Hepatic stellate cell (primary cell): ENCODE measurements at places on chromosomes 13 and 19.

GRCh38 chr19:46385636-46386035 is 27.7 kb downstream of the CCDC8 start:
- no peak for DNase-seq

DNA sequence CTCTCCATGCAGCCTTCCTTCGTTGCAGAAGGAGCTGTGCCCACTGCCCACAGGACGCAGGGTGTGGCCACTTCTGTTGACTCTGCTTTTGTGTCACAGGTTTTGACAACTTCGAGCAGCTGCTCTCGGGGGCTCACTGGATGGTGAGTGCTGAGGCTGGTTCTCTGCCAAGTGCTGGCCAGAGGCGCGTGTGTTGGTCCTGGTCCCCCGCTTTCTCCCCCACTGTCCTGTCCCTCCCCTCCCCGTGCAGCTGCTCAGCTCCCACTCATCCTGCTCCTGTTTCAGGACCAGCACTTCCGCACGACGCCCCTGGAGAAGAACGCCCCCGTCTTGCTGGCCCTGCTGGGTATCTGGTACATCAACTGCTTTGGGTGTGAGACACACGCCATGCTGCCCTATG is 10.6 kb upstream of the PDCD2L start:
- DNase-seq, result no peak

- no peak for DNase-seq
Observed at GRCh38 chr13:64993514-64994164, 2236.5 kb downstream of the PCDH9 start.

DNA sequence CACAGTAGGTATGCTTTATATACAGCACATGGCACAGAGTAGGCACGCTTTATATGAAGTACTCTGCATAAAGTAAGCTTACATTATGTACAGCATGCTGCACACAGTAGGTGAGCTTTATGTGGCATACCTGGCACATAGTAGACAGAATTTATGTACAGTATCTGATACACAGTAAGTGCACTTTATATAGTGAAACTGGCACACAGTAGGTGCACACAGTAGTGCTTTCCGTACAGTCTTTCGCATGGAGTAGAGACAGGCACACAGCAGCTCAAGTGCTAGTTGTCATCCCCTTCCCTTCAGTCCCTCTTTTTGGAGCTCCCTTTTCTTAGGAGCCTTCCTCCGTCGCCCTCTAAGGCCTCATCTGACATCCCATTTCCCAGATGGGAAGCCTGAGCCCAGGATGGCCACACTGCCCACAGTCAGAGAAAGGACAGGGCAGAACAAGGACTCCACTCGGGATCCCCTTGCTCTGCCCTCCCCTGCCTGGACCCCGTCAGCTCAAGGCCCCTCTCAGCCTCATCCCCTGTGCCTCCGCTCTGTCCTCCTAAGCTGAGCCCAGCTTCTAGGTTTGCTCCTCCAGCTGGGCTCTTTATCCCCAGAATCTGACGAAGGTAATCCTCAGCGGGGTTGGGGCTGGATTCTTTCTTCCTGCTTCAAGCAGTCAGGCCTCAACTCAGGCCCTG is 852 bp upstream of the CYP4F12 start:
- DNase-seq, result no peak

DNA sequence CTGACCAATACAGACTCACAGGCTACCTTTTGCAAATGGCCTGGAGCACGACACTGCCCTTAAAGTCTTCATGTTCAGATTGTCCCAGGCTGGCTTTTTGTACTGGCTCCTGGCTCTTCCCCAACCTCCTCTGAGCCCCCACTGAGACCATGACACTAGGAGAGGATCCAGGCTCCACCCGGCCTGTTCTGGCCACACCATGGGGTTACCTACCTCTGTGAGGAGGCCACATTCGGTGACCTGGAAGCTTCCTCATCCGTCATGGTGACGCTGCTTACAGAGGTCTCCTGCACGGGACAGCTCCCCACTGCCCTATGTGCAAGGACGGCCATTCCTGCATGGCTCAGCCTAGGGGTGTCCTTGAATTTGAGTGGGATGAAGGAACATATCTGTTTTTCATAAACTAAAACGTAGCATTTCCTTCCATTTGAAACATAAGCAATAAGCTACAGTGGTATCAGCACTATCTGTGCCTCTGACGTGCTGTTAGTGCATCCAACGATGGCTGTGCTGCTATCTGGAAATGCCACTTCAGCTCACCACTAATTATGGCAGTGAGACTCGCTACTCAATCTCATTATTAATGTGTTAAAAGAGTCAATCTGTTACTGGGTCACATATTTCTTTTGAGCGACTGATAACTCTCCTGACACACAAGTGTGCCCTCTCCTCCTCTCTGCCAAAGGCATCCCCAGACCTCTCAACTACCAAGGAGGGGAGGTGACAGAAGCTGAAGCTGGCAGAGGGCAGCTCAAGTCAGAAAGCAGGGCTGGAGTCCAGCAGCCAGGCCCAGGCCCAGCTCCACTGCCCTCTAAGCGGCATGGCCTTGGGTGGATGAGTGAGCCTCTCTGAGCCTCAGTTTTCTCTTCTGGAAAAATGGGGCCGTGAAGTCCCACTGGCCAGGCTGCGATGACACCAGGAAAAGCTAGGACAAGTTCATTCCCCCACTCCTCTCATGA is 29.6 kb downstream of the ELL start:
- no peak for DNase-seq

- DNase-seq, result no peak
Observed at GRCh38 chr19:27806471-27807070, 1406.4 kb downstream of the UQCRFS1 start.

DNA sequence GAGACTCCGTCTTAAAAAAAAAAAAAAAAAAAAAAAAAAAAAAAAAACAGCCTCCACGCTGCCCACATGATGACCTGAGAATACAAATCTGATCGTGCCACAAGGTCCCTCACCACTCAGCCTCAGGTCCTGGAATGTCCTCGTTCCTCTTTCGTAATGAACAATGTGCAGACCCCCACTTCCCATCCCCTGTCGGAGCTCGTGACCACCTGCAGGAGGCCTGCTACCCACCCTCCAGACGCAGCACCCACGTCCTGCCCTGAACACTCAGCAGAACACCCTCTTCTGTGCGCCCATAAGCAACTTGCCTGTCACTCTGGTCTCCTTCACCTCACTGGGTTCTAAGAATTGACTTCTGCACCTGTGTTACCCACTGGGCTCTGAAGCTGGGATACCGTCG is 166.4 kb downstream of the KATNAL1 start:
- DNase-seq, result no peak

DNA sequence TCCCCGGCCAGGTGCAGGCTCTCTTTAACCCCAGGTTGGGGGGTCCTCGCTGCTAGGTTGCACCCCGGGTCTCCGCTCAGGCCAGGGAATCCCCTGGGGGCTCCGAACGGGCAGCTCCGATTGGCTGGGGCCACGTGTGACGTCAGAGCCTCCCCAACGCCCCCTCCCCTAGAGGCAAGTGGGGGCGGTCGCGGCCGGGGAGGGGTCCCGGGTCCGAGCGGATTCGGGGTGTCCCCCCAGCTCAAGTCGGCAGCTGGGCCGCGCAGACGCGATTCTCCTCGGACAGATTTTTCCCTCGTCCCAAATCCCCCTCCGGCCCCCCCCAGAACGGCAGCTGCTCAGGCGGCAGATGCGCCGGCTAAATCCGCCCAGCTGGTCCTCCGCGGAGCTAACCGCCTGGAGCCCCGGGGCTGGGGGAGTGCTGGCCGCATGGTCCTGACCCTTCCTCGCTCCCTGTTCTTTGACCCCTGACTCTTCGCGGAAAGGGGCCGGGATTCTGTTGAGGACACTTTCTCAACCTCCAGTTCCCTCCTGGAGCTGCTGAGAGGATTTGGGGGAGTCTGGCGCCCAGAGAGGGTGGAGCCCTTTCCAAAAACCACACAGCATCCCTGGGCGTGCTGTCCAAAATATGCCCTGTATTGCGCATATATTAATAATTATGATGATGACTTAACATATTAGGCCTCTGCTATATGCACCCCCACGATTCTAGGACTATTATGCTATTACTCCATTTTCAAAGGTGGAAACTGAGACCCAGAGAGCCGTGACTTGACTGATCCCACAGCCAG is 25.4 kb upstream of the SEMA6B start:
- no peak for DNase-seq

DNA sequence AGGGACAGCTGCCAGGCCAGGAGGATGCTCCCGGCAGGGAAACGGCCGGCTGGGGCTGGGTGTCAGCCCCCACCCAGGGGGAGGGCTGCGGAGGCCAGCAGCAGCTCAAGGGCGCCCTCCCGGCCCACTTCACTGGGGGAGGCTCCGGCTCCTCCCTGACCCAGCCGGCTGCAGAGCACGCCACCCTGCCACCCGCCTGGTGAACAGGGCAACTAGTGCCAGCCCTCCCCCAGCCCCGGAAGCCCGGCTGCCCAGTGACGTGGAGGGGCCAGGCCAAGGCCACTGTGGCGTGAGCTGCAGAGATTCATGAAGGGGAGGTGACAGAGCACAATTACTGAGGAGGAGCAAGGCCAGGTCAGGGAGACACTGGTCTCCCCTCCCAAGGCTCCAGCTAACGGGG is 14.7 kb downstream of the REXO1 start:
- DNase-seq, result no peak

GRCh38 chr13:75364131-75364713 is 117.7 kb downstream of the TBC1D4 start:
- no peak for DNase-seq

DNA sequence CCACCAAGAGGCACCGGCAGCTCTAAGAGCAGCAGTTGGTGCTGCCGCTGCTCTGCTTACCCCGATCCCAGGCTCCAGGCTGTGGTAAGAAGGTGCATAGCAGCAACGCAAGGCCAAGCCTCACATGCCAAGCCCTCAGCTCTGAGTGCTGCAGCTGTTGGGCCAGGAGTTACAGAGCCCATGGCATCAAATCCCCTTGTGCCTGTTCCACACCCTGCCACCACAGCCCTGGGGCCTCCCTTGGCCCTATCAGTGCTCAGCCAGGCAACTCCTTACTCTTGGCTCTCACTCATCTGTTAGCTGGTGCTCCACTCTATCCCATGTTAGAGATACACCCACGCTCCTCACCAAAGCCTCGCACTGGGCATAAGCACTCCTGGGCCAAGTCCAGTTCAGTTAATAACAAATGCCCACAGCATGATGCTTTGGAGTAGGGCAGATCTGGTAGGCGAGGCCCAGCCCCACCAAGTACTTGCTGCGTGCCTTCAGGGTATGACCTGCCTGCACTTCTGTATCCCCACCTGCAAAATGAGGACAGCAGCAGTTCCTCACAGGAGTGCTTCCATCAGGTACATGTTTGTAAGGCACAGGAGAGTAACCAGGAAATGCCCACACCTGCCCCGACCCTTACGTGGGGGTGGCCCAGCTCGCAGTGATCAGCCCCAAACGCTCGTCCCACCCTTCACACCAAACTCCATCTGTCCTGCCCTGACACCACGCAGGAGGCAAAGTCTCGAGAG is 16.2 kb downstream of the AKAP8L start:
- no peak for DNase-seq

- DNase-seq, result no peak
Observed at GRCh38 chr13:44230736-44231135, 142.9 kb upstream of the SERP2 start.

- DNase-seq, result no peak
Observed at GRCh38 chr13:25335856-25336255, 34.4 kb downstream of the NUP58 start.

DNA sequence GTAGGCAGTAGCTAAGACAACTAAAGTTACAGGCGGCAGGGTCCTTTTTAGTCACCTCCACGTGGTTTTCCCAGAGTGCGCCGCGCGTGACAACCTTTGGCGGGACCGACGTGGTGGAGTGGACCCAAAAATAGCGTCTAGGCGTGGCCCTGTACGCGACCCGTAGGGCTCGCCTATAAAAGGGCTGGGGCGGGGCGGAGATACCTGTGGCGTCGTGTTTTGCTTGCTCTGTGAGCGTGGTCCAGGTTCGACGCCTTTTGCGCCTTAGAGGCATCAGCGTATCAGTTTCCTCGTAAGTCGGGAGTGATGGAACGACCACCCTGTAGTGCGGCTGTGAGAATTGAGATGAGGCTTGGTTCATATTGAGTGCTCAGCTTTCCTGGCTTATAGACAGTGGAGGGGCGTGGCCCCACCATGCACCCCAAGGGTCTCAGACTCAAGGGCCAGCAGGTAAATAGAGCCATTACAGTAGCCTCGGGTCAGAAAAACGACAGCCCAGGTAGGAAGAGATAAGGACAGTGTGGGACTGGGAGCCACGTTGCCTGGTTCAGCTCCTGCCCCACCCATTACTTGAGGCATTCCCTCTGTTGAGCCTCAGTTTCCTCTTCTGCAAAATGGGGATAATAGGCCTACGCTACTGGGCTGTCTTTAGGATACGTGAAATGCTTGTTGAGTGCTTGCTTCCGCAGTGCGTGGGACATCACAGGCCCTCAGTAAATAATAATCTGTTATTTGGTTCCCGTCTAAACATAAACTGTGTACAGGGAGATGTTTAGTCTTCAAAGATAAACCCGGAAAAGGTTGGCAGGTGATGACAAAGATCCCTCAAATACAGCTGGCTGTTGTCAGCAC is 693 bp upstream of the TMED1 start:
- DNase-seq, result no peak

GRCh38 chr13:113874579-113875428 is 10.9 kb upstream of the GAS6 start:
- no peak for DNase-seq

DNA sequence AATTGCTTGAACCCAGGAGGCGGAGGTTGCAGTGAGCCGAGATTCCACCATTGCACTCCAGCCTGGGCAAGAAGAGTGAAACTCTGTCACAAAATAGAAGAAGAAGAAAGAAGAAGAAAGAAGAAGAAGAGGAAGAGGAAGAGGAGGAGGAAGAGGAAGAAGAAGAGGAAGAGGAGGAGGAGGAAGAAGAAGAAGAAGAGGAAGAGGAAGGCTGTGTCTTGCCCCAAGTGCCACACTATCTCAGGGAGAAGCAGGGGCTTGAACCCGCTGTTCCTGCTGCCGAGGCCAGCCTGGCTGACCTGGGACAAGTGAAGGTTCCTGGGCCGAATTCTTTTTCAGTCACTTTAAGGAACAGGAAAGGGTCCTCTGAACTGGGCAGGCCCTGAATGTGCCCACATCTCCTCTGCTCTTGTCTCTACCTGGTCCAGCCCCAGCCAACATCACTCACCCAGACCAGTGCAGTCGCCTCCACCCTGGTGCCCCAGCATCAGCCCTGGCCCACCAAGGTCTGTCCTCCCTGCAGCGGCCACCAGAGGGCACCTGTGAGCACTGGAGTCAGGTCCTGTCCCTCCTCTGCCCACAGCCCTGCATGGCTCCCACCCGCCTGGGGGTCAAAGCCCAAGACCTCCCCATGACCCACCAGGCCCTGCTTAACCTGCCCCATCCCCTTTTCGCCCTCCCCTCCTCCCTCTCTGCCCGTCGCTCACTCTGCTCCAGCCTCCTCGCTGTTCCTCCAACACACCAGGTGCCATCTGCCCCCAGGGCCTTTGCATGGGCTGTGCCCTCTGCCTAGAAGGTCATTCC is 20.0 kb downstream of the TICAM1 start:
- peak; percentile 69 for DNase-seq

- DNase-seq, result no peak
Observed at GRCh38 chr13:113843864-113844556, 19.9 kb downstream of the GAS6 start.

GRCh38 chr19:33667881-33668280 is 46.1 kb downstream of the CHST8 start:
- no peak for DNase-seq
